HTR-8/SVneo (cell line): ENCODE measurements at places on chromosomes 4 and X.

DNA sequence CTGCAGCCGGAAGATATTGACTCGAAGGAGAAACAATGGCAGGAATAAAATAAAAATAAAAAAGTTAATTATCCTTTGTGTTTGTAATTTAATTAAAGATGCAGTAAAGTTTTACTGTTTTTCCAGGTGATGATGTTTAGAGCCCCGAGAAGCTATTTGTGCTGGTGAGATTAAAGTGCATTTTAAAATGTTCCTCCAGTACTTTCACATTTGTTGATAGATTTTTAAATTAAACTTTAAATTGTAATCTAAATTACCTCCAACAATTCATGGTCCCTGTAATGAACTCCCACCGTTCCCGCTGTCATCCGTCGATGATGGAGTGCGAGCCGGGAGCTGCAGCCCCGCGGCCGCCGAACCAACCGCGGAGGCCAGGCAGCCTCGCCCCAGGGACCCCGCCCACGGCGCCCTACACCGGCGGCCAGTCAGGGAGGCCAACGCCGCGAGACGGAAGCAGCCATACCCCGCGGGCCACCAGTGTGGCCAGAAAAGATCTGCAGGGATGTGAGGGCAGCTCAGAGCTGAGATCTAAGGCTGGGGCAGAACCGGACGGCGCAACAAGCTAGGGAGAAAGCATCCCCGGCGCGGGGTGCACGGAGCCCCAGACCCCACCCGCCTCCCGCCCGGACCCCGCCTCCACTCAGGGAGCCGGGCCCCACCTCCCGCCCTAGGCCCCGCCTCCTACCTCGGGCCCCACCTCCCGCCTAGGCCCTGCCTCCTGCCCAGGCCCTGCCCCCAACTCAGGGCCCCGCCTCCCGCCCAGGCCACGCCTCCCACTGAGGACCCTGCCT, 104.0 kb downstream of the FAM53A start:
- peak; percentile 73 for DNase-seq

GRCh38 chrX:31298916-31299315, 227.1 kb upstream of the FTHL17 start:
- DNase-seq: no peak

GRCh38 chrX:66602381-66602938, 36.4 kb downstream of the EDA2R start:
- no peak for DNase-seq

GRCh38 chr4:186881521-186882220, 158.0 kb upstream of the FAT1 start:
- DNase-seq: peak; percentile 47

DNA sequence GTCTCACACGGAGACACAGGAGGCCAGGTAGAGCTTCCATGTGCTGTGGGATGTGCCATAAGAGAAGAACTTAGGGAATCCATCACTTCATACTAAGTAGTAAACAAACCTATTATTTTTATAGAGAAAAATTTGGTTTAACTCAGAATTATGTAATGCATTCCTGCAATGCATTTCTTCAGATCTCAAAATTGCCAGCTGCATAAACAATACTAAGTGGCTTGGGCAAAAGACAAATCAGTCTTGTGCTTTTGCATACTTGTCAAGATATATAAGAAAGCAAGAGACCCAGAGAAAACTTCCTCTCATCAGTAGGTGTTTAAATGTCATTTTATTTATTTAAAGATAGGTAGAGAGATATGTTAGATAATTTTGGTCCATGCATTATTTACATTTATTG, 382.1 kb upstream of the CTSO start:
- no peak for DNase-seq

- peak; percentile 90 for DNase-seq
Measured at GRCh38 chr4:141375855-141376254, 155.2 kb downstream of the ZNF330 start.

DNA sequence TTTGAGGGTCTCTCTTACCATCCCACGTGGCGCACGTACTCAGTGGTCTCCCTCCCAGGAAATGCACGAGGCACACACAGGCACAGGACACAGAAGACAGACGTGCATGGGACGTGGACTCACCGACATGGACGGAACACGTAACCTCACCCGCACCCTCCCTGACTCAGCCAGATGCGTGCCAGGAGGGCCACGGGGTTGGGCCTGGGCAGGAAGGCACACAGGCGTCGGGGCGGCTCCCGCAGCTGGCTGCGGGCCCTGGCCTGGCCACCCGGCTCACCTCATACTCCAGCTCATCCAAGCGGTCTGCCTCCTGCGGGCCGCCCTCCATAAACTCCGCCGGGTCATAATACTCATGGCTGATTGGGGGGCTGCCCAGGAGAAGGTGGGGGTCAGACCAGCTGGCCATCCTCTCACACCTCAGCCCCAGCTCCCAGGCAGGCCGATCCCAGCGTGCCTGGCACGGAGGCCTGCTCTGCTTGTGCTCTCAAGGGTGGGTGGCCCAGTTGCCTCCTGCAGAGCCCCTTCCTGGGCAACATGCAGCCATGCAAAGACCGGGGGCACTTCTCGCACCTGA, 12.6 kb downstream of the SSR4 start:
- DNase-seq: no peak

DNA sequence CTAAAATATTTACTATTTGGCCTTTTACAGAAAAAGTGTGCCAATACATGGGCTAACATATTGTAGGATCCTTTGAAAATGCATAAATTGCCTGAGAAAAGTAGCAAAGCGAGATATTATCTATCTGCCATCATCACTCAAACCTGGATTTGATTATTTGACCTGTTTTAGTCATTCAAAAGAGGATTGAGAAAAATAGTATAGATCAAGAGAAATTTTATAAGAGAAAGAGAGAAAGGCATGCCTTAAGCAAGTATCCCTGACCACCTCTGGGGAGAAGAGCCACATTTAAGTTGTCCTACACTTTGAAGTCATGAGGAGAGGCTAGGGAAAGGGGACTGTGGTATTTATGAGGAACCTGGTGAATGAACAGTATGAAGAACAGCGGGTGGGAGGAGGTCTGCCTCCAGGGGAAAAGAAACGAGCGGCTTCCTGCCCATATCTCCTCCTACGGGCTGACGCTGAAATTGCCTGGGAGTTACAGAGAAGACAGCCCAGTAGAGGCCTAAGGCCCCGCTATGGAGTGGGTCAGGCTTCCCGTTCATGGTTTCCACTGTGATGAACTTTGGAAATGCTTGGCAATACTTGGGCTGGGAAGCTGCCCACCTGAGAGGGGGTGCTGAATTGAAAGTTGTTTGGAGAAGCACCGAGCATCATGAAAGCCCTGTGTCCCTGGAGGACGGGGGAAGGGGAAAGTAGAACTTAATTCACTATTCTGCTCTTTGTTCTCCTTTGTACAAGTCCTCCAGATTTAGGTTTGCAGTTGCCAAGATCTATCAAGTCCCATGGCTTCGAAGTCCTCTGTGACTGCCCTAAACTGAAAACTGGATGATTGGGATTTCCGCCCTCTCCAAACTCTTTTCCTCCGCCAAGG, 106.9 kb upstream of the ACSL4 start:
- DNase-seq: no peak

DNA sequence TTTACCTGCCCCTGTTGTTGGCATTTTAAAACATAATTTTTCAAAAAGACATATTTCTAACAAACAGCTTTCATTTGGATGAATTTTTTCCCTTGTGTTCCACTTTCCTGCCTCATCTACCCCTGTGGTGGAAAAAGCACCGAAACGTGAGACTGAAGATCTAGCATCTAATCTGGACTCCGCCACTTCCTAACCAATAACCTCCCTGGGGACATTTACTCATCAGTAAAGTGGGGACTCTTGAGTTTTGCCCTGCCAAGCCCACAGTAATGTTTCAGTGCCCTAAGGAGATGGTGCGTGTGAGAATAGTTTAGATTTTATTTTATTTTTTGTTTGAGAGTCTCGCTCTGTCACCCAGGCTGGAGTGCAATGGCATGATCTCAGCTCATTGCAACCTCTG, 56.7 kb downstream of the ADGRG2 start:
- no peak for DNase-seq

DNA sequence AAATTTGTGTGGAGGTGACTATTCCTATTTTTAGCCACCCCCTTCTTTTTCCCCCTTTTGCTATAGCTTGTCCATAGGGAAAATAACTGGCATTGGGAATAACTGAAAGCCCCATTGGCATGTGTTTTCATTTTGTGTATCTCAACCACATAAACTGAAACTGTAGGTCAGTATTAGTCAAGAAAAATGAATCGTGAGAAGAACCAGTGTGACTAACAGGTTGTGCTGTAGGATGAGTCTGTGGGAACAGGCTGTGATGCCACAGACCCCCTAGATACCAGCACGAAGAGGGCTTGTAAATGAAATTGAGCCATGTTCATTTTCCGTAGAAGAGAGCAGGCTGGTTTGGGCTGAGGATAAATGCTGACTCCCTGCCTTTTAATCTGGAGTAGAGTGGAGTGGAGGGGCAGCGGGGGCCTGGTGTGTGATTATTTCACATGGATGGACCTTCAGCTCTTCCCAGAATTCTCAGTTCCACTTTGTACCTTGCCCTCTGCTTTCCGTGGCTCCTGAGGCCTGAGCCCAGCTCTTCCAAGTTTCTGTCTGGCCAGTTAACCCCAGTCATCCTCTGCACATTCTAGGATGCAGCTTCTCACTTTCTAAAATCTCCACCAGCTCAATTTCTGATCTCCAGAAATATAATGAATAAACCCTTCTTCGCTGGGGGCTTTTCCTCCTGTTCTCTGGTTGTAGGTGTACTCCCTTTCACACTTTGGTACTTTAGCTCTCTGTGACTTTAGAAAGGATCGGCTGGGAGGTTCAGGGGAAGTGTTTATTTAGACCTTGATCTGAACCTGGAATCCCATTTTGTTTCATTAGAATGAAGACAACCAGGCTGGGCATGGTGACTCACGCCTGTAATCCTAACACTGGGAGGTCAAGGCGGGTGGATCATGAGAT, 37.3 kb downstream of the DCUN1D4 start:
- no peak for DNase-seq

DNA sequence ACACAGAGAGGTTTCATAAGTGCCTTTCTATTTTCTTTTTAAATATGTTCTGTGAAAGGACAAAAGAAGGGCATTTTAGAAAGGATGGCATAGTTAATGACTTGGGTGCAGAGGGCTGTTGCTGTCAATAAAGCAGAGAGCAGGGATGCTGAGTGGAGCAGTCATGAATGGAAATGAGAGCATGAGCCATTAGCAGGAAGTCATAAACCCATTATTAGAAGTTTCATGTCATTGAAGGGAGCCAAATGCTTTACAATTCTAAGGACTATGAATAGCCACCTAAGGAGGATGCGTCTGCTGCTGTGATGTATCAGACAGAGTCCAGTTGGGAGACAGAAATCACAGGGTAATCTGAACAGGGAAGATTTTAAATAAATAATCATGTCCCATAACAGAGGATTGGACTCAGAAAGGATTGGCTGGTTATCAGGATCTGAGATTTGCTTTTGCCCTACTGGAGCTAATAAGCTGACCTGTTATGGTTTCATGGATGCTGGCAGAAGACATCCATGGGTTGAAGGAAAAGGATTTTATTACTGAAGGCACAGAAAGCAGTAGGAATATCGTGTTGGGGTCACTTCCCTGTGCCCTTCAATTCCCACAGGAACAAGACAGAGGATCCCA, 47.5 kb upstream of the WDR19 start:
- no peak for DNase-seq
